Activated naive CD4-positive, alpha-beta T cell treated with Interleukin-2 at 50 U/mL for 16 hours (primary cell): ENCODE measurements at places on chromosomes 12 and 14.

GRCh38 chr12:88628856-88629509 is 48.7 kb upstream of the KITLG start:
- DNase-seq = no peak

GRCh38 chr14:64659366-64659765 is 44.9 kb upstream of the PLEKHG3 start:
- no peak for DNase-seq

- no peak for DNase-seq
Measured at GRCh38 chr12:115972241-115972640, 305.3 kb downstream of the MED13L start.

GRCh38 chr12:108911915-108912314 is 32.0 kb downstream of the DAO start:
- no peak for DNase-seq
